ENCODE measurements at places on chromosomes 1 and 21.
A peak's percentile ranks its signal among the peaks of the same experiment; 100 is the strongest.

GRCh38 chr1:184405094-184405800, 18.4 kb downstream of the C1orf21 start:
- DNase-seq = no peak

DNA sequence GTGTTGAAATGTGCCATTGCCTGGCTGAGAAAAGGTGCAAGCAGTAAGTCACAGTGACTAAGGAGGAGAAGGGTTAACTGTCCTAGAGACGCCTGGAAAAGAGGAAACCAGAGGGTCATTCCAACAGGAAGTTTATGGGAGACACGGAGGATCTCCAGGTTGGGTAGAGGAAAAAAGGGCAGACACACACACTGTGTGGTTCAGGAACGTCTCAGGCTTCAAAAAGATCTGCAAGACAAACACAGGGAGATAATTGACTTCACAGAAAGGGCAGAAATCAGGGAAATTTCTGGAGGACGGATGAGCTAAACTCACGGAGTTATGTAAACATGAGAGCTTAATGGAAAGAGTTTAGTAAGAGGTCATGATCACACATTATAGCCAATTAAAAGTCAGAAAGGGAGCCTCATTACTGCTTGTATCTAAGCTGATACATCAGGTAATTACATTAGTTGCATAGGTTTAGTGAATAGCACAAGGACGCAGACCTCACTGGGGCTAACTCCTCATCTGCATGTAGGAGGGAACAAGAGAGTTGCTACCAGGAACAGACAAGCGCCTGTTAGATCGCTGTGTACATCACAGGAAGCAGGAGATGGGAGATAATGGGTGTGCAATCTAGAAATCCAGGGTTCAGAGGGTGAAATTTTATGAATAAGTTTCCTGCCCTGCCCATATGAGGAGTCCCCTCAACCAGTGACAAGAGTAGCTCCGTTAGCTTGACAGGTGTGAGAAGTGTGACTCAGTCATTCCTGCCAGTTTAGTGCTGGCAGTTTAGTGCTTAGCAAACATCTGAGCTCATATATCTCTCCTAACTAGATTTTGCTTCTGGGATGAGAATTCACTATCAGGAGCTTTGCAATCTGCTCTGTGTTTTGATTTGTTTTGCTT, 96.6 kb upstream of the TNR start:
- DNase-seq = no peak

GRCh38 chr1:53439337-53440207, 19.6 kb upstream of the DMRTB1 start:
- DNase-seq = no peak

GRCh38 chr1:158248771-158249170, 5.5 kb upstream of the CD1A start:
- no peak for DNase-seq

- no peak for DNase-seq
Observed at GRCh38 chr1:235297579-235297978, 30.4 kb downstream of the ARID4B start.

DNA sequence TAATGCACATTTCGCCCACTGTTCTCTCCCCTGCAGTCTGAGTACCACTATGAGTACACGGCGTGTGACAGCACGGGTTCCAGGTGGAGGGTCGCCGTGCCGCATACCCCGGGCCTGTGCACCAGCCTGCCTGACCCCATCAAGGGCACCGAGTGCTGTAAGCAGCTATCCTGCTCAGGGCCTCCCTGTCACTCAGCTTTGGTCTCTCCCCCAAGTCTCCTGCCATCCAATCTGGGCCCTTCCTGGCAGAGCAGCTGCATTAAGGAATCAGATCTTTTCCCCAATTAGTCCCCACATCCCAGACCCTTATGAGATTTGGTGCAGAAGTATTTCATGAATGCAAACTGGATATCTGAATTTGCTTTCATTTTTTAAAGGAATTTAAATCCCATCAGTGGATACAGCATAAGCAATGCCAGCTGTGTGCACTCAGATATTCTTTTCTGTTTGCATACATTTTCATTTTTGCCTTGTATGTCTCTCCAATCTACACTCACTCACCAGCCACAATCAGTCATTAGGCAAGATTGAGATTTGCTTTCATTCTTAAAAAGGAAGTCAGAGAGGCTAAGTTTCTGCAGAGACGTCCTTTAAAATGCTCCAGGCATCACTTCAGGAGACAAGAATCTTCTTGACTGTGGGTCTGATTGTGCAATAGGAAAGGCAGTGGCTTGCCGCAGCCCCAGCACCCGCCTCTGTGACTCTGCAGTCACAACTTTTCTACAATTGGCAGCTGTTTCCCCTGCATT, 48.1 kb downstream of the ELAPOR1 start:
- DNase-seq = no peak

DNA sequence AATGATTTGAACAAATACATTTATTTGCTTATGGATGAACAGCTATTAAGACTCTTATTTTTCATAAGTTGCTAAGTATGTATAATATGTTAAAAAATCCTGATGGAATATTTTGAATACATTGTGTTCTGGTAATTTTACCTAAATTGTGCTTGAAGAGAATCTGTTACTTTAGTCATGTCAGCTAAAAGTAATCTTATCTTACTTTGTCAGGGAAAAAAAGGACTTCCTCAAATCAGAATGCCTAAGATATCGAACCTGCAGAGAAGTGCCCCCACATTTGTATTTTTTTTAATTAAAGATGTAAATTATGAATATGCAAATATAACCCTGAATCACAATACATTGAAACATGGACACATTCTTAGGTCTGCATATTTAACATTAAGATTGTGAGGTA, 1331.7 kb downstream of the MRPL39 start:
- no peak for DNase-seq

GRCh38 chr1:206590025-206590758, 22.1 kb downstream of the EIF2D start:
- DNase-seq = no peak

GRCh38 chr1:62530516-62531154, 66.7 kb upstream of the ANGPTL3 start:
- DNase-seq = no peak

DNA sequence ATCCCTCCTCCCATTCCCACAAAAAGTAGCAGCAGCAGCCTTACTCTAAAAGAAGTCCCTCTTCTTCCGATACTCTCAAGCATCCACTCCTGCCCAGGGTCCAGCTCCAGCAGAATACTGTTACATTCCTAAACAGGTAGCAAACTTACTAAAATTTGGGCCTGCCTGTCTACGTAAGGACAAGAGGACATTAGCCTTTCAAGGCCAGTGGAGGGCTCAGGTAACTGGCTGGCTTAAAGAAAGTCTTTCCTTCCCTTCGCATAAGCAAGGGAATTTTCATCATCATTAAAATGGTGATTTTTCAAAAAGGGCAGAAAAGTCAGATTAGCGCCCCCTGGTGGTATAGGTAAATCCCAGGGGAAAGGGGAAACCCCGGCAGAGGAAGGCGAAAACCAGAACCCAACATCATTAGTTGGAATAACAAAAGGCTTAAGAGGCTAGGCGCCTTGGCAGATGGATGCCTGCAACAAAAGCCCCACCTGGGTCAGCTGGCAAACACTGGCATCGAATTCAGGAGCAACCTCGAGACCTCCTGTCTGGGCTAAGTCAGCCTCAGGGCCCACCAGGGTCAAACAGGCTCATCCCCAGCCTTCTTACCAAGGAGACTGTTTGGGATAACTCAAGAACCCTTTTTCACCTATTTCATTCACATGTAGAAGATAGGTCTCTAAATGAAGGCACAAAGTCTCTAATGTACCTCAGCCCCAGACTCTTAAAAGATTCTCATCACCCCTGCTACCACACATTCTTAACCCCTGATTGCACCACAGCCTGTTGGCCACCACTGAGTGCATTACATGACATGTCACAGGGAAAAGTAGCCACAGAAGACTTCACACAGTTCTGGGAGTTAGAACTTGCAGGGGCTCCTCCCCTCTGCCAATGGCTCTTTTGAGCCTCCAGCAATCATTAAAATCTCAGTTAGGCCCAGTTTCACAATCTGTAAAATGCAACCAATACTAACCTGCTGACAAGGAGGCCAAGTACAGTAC, 36.7 kb downstream of the ERI3 start:
- DNase-seq = peak; percentile 7

DNA sequence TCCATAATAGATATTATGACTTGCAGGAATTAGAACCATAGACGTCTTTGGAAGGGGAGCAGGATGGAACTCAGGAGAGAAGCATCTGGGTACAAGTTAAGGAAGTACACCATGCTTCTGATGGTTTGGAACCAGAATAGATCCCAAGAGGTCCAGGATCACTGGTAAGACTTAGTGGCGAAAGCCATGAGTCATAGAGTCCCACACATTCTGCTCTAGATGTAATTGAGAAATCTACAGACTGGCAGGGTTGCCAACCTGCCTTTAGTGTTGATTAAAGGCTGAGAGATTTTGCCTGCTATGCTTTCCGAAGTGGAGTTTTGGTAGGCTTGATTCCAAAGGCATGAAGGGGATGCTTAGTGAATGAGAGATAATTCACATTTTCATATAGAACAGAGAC, 57.1 kb upstream of the C1orf87 start:
- DNase-seq = no peak

GRCh38 chr1:185478877-185479276, 161.8 kb upstream of the IVNS1ABP start:
- no peak for DNase-seq

- no peak for DNase-seq
Observed at GRCh38 chr21:35829067-35829466, 231.3 kb downstream of the SETD4 start.

DNA sequence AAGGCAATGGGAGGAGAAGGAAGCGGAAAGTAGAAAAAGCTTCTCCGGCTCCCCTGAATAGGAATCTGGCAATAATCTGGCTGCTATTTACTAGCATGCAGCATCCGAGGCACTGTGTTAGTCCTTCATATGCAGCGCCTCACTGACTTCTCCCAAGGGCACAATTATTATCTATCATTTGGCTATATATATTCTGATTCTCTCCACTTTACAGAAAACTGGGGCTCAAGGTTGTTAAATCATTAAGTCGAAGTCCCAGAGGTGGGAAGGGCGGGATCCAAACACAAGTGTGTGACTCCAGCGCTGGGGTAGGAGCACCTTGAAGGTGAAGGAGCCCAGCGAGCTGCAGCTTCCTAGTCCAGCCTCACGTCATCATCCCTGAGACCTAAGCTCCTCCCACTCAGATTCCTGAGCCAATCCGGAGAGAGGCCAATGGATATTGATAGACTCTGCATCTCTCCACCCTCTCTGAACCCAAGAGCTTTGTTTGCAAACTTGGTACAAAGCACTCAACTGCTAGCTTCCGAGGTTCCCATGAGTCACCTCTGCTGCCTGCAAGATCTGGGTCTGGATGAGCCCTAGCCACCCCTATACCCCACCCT, 16.6 kb upstream of the EYA3 start:
- no peak for DNase-seq

DNA sequence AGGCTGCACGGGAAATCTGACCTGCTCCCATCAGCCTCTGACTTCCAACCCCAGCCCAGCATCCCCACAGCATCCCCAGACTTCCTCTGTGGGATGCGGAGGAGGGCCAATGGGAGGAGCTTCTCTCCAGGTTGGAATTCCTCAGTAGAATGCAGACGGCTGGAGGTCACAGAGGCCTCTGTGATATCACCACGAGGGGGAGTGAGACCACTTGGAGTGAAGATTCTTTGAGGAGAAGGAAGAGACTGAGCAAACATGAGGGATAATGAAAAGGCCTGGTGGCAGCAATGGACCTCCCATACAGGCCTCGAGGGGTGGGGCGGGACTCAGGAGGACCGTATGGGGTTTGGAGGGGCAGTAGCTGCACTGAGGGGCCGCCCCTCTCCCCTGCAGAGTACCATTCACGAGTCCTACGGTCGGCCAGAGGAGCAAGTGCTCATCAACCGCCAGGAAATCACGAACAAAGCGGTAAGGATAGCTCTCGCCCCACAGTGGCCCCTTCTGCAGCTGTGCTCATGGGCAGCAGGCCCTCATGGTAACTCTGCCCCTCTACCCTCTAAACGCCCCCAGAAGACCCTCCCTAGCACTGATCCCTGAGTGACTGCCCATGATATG, at the start of gene CATSPER4:
Gene CATSPER4 (plus strand): TSS at position 230 of the 615 bp plus-strand sequence. CDS start 26 bp downstream, at position 256.
- DNase-seq = no peak

DNA sequence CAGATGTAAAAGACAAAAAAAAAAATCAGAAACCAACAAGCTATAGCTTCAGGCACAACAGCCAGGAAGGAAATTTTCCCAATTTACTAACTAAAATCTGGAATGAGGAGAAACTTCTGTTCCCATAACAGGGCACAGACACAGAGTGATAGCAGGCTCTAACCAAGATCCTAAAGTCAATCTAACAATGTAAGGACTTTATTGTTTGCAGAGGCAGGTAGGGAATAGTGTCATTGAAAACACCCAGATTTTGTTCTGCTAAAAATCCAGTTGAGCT, 166.6 kb upstream of the ATP1B1 start:
- DNase-seq = no peak

GRCh38 chr1:35860696-35861095, 22.3 kb upstream of the AGO1 start:
- DNase-seq = no peak

DNA sequence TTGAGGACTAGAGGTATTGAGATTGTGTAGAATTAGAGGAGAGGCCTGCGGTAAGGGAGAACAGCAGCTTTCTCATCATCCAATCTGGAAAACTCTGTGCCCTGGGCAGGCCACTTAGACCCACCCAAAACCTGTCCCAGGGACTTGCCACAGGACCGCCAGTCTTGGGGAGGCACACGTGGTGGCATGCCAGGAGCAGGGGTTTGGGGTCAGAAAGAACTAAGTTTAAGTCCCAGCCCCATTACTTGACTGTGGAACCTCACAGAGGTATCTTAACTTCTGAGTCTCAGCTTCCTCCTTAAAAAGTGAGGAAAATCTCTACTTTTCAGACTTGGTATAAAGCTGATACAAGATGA, 356.6 kb downstream of the HHAT start:
- DNase-seq = no peak

DNA sequence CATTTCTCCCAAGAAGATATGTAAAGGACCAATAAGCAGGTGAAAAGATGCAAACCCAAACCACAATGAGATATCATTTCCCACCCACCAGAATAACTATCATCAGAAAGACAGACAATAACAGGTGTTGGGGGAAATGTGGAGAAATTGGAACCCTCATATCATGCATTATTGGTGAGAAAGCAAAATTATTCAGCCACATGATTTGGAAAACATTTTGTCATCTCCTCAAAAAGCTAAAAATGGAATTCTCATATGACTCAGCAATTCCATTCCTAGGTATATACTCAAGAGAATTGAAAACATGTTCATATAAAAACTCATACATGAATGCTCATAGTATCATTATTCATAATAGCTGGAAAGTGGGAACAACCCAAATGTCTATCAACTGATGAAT, 25.1 kb upstream of the RNF186 start:
- DNase-seq = no peak

- DNase-seq = no peak
Observed at GRCh38 chr21:40569357-40569756, 277.6 kb downstream of the DSCAM start.

- DNase-seq = no peak
Observed at GRCh38 chr1:78142736-78143135, 97.0 kb downstream of the GIPC2 start.

DNA sequence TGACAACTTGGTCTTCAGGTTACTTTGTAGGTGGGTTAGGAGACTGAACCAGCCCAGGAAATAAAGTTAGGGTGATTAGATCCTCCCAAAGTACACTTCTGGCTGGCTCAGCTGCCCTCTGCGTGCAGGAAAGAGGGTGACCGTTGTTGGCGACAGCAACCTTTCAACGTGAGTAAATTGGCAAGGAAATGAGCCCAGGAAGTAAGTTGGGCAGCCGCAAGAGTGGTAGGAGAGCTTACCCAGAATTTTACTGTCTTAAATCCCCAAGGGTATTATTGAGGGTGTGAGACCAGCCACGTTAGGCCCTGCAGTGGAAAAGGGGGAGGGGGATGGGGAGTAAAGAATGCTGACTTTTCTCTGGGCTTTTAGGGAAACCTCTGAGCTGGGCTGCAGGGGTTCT, 1.6 kb downstream of the TENT5C start:
- DNase-seq = no peak

- no peak for DNase-seq
Observed at GRCh38 chr1:198082576-198082975, 74.2 kb upstream of the NEK7 start.
